H9 (cell line): ENCODE measurements at places on chromosomes 2 and 18.
A peak's percentile ranks its signal among the peaks of the same experiment; 100 is the strongest.

DNA sequence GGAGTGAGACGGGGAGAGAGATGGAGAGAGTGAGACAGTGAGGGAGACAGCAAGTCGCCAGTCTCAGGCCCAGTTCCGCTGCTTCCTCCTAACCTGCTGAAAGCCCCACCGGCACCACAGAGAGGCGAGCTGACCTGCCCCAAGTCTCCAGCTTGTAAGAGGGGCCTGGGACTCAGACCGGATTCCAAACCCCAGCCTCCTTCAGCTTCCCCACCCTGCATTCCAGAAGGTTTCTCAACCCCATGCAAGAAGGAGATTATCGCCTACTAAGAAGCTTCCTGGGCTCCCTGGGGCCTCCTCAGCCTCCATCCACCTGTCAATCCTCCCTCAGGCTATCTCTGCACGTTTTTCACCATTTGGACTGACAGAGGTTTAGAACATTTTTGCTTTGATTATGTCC lies 173.1 kb upstream of the RAB6C start:
- peak; percentile 49 for DNase-seq

- DNase-seq: no peak
Measured at GRCh38 chr2:21396252-21396651, 272.5 kb downstream of the TDRD15 start.

GRCh38 chr2:75416420-75417342 lies 144.1 kb downstream of the EVA1A start:
- DNase-seq: no peak

DNA sequence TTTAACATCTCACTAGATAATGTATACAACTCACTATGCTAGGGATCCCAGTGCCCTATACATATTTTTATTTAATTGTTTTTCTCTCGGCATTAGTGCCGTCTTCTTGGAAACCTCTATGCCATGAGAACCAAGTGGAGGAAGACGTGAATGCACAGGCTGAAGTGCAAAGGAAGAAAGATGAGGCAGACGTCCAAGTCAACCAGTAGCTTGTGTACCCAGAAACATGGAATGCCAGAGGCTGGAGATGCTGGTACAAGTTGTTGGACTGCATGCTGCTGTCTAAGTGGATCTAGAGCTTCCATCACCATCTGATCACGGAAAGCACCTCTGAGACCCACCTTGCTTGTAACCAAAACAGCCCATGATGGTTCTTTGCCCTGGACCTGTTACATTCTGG lies 12.5 kb upstream of the GEMIN6 start:
- no peak for DNase-seq

DNA sequence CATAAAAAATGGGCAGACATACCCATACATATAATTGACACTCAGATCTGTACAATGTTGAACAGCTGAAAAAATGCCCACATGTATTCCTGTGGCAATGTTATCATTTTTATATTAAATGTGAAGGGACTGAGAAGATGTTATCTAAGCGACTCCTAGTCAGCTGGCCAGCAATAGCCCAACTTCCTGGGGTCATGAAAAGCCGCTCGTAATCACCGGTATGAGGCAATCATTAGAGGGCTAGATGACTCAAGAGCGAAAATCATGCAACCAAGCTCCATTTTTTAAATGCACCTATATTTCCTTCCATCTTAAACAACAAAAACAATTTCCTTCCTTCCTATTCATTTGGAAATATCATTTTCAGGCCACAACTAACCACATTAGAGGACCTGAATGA lies 274.6 kb upstream of the CCDC68 start:
- no peak for DNase-seq

- DNase-seq: no peak
Measured at GRCh38 chr2:200168641-200169555, 137.6 kb upstream of the SPATS2L start.

DNA sequence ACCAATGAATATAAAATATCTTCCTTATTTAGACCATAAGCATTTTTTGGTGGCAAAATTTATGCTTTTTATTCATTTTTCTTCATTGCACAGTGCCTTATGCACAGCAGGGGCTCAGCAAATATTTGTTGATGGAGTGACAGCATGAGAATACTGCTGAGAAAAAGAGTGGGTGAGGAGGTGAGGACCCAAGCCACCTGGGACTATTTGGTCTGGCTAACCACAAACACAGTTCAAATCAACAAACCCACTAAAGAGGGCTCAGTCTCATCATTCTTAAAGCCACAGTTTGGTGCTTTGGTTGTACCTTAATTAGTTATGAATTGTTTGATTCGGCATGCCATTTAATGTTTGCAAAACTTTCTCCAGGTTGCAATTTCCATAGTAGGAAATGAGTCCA lies 183.5 kb upstream of the ZNF521 start:
- no peak for DNase-seq

DNA sequence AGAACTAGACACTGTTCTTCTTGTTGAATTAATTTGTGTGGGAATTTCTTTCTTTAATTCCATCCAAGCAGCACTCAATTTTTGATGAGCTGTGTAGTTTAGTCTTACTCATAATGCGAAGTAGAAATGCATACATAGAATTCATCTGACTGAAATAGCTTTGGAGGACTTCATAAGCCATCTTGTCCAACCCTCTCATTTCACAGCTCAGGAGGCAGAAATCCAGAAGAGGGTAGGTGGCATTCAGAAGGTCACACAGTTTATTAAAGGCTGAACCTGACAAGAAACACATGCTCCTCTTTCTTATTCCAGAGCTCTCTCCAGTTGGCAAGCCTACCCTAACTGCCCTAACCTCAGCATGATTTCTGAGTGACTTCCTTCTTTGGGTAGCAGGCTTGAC lies 169.2 kb upstream of the NOSTRIN start:
- no peak for DNase-seq

DNA sequence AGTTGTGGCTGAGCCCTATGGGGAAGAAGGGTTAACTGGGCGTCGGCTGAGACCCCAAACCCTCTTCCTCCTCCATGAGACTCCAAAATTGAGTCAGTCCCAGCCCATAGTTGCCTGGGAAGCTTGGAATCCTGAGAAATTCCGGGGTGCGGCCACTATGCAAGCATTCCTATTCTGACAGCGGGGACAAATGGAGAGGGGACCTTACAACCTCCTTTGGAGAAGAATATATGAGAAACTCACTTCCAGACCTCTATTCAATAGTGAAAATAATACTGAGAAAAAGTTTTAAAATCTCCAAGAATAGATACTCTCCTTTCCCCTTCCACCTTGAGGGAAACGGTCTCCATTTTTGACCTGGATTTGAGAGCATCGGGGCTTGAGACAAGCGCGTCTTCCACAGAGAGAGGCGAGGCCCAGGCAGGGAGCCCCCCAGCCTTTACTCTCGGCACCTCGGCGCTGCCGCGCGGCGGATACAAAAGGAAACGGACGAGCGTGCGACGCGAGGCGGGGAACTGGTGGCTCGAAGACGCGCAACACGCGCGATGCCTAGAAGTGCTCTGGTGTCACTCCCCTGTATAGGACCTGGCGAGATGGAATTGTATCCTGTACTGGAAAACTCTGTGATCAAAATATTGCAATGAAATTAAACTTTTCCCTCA lies 11.1 kb downstream of the NR4A2 start:
- no peak for DNase-seq

DNA sequence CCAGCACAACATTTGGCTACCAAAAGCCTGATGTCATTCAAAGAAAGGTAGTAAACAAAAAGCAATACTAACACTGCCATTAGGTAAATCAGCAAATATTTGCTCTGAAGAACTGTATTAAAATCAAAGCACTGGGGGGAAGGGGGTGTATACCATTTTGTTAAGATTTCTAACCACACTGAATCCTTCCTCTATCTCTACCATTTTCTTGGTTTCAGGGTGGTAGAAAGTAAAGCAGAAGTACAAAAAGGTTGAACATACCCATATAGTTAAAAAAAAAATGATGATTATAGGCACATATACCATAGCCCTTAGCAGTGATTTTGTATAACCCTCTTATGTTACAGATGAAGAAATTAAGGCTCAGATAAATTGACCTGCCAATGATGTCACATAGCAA lies 437.6 kb downstream of the ZEB2 start:
- DNase-seq: no peak

DNA sequence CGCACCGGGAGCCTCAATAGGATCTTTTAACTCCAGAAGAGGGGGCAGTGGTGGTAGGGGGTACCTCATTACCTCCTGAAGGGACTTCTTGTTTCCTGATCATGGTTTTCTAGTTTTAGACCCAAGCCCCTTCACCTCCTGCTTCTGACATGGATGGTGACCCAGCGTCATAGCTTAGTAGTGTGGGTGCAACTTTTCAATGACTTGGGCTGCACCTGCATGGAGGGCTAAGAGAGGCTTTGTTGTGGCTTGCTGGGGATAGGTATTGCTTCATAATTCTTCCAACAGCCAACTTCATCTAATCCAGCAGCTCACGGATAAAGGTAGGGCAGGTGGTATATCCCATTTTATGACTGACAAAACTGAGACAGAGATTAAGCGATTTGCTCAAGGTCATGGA lies 3.0 kb downstream of the SLC1A4 start:
- no peak for DNase-seq

DNA sequence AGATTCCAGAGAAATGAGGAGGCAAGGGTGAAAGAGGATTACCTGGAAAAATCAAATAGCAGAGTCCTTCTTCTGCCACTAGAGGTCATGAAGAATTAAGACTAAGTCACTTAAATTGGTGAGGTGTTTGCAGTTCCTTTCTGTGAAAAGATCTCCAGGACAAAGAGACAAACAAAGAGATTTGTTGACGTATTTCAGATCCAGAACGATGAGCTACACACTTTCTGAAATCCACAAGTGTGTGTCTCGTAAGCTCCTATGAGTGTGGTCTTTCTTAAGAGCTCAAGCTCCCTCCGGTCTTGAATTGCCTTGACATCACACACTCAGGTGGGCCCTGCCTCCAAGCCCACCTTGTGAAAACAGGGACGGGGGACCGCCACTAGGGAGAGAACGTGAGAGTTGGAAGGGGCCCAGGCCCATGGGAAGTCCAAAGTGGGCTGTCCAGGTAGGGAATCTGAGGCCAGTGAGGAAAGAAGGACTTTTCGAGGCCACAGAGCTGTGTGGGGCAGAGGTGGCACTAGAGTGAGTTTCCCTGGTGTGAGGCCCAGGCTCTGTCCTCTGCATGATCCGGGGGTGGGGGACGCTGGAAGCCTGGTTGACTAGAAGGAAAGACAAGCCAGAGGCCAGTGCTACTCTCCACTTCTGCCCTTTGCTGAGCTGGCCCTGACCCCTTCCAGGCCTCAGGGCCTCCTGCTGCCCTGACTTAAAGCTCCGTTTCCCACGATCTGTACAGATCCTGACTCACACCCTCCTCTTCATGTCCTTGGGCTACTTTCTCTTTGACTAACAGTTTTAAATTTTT lies 168.1 kb upstream of the NCK2 start:
- DNase-seq: peak; percentile 39

- no peak for DNase-seq
Measured at GRCh38 chr2:111252436-111252835, 131.7 kb downstream of the BCL2L11 start.

DNA sequence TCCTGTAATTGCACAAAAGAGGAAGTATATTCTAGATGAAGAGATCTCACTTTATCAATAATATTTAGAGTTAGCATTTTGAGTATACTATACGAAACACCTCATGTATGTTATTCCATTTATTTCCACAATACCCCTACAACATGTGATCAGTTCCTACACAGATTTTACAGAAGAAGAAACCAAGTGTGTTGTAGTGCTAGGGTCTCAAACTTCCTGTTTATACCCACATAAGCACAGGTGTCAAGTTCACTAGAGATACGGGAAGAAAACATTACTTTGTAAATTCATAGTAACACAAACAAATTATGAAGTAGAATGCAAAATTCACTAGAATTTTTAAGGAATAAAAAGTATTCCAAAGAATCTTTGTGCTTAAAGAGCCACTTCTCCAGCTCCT lies 46.4 kb downstream of the KCTD18 start:
- no peak for DNase-seq

- no peak for DNase-seq
Measured at GRCh38 chr2:233331536-233331935, 22.8 kb upstream of the DGKD start.

- no peak for DNase-seq
Measured at GRCh38 chr2:191122638-191123294, 28.0 kb downstream of the STAT4 start.

GRCh38 chr2:137672989-137673552 lies 291.2 kb upstream of the HNMT start:
- no peak for DNase-seq

- no peak for DNase-seq
Measured at GRCh38 chr18:3262234-3263131, 550 bp downstream of the MYL12B start.

GRCh38 chr2:141506135-141506534 lies 624.7 kb downstream of the LRP1B start:
- no peak for DNase-seq

DNA sequence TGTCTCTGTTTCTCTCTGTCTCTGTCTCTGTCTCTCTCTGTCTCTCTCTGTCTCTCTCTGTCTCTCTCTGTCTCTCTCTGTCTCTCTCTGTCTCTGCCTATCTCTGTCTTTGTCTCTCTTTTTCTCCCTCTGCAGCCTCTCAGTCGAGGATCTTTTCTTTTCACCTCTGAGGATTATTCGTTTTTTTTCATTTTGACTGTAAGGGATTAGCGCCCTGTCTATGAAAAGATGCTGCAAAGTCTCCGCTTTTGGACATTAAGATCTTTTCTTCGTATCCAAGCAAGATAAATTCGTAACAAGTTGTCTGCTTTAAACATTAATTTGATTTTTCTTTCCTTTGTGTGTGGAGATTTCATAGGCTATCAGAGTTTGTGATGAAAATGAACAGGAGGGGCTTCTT lies 191.2 kb upstream of the TPO start:
- no peak for DNase-seq

- DNase-seq: peak; percentile 94
Measured at GRCh38 chr2:219551441-219552381, 7.9 kb downstream of the TMEM198 start.

- no peak for DNase-seq
Measured at GRCh38 chr2:43031471-43032212, 194.8 kb downstream of the ZFP36L2 start.

DNA sequence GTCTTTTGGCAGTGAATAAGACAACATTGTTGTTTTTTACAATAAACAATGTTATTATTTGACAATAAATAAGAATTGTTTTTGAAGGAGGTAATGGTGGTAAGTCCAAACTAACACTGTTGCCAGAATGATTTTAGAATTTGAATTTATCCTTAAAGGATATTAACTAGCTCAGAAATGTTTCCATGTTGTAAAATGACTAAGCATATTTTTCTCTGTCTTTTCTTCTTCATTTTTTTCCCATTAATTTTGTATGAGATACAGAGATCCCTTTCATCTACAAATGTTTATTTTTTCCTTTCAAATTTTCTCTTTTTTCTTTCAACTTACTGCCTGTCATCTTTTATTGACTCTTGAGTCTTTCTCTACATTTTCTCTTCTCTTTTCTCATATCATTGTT lies 66.5 kb upstream of the DOCK10 start:
- no peak for DNase-seq

DNA sequence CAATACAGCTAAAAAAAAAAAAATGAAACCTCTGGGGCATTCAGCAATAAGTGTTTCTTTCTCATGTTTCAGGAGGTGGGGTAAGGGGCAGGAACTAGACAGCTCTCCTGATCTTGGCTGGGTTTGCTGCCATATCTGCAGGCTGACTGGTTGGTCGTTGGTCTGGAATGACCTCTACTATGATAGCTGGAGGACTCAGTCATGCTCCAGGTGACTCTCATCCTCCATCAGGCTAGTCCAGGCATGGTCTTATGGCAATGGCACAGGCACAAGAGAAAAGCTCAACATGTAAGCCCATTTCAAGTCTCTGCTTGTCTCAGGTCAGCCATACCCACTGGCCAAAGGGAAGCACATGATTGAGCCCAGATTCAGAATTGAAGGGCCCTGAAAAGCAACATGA lies 9.5 kb upstream of the SLC1A4 start:
- no peak for DNase-seq
